ENCODE measurements at places on chromosomes 2 and 18.

GRCh38 chr2:170806548-170806947 is 10.1 kb upstream of the GAD1 start:
- no peak for DNase-seq

GRCh38 chr2:173264603-173265366 is 89.9 kb upstream of the CDCA7 start:
- DNase-seq: no peak

DNA sequence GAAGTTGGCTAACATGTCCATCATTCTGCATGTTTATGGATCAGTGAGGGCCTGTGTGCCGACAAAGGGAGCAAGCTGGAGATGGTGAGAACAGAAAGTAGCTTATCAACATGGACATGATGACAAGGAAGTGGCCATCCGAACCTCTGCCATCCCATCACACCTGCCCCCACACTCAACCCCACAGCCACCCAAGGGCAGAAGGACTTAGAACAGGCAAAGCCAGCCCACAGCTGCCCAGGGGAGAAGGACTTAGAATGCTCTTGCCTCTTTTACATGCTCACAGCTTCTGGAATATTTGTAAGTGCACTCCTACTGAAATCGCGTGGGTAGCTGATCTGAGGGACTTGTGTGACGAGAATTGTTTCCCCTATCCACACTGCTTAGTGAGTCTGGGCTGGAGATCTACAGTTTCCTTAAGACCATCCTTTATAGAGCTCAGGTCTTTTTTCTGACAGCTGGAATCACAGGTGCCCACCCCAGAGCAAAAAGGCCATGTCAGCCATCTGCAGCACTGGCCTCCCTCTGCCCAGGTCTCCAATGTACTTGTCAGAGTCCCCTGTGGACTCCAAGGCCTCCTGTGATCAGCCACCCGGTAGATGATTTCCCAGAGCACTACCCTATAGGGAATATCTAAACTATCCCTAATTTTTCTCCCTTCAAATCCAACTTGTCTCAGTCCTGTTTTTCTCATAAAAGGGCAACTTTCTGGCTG is 154.1 kb downstream of the SMAD7 start:
- no peak for DNase-seq

DNA sequence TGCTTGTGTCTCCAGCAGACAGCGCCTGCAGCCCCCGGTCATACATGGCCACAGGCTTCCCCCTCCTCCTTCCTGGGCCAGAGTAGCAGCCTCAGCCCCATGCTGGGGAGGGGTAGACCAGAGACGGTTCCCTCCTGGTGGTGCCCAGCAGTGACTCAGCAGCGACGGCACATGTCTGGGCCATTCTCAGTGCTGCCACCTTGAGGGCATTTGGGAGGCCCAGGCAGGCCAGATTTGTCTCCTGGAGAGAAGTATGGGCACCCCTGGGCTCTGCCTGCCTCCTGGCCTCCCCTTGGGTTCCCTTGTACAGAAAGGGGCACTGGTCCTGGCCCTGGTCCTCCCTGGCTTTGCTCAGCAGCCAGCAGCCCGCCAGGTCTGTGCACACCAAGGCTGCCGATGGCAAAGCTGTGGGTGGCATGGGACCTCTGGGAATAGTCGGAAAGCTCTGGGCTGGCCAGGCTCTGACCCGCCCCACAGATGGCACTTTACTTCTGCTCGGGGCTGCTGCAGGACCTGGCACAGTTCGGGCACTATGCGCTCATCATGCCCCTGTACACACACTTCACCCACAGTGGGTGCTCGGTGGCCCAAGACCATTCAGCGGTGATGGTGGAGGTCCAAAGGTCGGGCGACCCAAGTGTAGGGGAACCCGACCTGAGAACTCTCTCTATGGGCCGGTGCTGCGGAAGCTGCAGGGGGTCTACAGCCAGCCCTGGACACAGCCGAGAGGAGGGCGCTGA is 11.4 kb upstream of the ALPI start:
- DNase-seq: no peak

- DNase-seq: no peak
Measured at GRCh38 chr18:5413447-5413846, 117.9 kb upstream of the ZBTB14 start.

- DNase-seq: no peak
Measured at GRCh38 chr18:9130806-9131205, 5.8 kb upstream of the ANKRD12 start.

DNA sequence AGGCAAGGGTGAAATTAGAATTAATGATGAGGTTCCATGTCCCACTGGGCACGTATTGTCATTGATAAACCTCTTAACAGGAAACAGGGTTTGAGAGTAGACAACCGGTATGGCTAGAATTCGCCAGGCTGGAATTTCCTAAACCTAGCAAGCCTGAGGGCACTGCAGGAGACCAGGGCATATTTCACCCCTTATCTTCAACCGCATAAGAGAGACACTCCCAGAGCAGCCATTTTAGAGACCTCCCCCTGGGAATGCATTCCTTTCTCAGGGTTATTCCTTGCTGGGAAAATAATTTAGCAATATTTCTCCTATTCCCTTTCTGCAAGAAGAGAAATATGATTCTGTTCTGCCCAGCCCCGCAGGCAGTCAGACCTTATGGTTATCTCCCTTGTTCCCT is 334.6 kb upstream of the LYPD1 start:
- no peak for DNase-seq

- DNase-seq: no peak
Measured at GRCh38 chr2:10981941-10982431, 70.3 kb downstream of the KCNF1 start.

- no peak for DNase-seq
Measured at GRCh38 chr2:21420553-21421335, 297.0 kb downstream of the TDRD15 start.

DNA sequence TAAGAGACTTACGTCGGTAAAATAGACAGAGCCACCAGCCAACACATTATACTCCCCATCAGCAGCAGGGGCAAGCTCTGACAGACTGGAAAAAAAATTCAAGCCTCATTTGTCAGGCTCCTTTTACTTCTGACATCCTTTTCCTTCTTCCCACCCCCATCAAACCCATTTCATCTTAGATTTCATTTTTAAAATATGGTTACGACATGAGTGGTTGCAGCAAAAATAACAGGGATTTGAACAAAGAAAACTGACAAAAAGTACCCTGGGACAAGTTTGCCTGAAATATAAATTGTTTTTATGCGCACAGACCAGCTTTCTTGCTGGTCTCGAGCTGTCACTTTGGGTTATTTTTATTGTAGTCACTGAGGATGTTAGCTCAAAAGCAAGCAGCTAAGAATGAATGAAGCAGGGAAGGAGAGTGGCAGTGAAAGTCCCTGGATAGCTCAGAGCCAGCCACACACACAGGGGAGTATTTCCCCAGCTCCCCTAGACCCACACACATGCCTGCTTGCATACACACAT is 30.7 kb upstream of the LINC00305 start:
- DNase-seq: no peak

DNA sequence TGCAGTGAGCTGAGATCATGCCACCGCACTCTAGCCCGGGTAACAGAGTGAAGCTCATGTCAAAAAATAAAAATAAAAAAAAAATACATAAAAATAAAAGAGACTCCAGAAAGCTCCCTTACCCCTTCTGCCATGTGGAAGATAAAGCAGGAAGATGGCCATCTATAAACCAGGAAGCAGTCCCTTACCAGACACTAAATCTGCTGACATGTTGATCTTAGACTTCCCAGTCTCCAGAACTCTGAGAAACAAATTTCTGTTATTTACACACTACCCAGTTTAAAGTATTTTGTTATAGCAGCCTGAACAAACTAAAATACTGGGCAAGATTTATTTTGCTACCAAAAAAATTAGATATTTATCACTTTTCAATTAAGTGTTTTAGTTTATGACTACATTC is 136.2 kb upstream of the SMAD7 start:
- no peak for DNase-seq

DNA sequence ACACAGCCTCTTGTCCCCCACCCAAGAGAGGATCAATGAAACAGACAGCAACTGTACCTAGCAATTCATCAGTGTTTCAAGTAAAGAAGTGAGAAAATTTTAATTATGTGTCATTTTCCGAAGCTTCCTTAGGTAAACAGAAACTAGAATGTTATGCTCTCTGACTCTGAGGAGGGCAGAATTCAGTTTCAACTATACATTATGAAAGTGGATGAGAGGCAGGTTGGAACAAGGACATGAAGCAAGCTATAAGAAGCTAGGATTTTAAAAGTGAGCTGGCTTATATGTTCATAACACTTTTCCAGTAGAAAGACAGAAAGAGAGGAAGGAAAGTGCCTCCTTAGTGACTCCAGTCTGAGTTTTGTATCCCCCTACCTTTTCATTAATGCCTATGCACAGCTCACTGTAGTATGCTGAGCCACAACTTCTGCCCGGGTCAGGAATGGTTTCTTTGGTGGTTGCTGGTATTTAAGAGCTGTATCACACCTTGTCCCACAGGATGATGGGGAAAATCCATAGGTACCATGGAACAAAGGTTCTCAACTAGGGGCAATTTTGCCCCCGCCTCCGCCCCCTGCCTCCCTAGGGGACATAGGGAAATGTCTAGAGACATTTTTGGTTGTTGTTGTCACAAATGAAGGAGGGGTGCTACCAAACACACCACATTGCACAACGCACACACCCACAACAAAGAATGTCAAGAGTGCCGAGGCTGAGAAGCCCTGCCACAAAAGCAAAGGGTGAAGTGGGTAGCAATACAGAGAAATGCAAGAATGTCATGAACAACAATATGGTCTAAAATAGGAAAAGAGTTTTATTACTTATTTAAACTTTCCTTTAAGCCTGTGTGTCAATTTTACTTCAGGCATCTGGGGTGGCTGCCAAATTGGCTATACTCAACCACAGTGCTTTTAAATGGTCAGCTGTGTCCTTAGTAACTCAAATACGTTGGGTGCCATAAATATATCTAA is 161.0 kb upstream of the ZFP36L2 start:
- no peak for DNase-seq

DNA sequence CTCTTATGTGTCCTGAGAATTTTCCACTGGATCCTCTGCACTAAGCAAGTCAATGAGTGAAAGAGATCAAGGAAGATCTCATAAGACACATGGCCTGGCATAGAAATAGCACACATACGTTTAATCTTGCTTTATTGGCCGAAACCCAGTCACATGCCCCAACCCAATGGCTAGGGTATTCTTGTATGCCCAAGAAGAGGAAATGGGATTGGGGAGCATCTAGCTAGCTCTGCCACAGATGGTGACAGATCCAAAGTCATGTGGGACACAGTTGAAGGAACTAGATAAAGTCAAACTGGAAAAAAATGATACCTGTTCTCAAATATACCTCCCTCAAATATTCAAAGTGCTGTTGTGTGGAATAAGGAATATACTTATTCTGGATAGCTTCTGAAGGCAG is 74.7 kb downstream of the CD28 start:
- no peak for DNase-seq

DNA sequence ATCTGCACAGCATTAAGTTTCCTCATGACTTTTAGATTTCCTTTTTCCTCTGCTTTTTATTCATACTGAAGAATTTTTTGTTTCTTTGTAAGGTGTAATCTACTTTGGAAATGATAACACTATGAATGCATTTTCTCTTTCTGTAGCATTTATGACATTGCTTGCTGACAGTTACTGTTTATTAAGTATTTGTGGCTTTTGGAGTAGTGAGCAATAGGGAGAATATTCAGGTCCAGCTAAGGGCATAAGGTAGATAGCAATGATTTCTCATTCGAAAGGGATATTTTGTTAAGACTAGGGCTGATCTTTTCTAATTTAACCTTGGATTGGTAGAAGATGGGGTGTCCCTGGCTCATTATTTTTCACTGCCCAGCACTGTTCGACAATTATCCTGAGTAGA is 80.3 kb downstream of the XRCC5 start:
- DNase-seq: no peak

- no peak for DNase-seq
Measured at GRCh38 chr2:201465524-201465971, 14.0 kb downstream of the STRADB start.

DNA sequence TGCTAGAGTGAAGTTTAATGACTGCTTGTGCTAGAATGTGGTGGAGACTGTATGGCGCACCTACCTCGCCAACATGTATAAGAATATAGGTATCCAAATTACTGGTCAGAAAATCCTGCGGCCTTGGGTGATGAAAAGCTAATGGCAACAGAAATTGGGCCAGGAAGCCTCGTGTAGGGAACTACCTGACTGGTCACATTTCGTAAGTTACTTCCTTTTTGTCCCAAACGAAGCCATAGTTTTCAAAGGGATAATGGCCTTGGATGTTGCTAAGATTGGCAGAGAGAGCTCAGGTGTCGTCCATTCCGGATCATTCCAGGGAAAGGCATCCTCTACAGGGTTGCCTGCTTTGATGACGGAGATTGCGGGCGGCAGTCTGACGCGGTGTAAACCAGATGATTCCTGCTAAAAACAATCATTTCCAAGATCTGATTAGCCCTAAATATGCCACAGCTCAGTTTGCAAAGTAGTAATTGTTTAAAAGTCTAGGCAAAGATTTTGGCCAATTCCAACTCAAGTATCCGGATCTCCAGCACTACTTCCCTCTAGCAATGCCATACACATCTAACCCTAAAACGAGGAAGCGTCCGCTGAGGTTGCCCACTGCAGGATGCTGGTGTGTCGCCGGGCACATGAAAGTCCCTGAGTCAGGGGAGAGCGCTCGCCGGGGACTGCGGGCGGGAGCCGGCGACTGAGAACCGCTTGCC is 708 bp upstream of the MALT1 start:
- no peak for DNase-seq

DNA sequence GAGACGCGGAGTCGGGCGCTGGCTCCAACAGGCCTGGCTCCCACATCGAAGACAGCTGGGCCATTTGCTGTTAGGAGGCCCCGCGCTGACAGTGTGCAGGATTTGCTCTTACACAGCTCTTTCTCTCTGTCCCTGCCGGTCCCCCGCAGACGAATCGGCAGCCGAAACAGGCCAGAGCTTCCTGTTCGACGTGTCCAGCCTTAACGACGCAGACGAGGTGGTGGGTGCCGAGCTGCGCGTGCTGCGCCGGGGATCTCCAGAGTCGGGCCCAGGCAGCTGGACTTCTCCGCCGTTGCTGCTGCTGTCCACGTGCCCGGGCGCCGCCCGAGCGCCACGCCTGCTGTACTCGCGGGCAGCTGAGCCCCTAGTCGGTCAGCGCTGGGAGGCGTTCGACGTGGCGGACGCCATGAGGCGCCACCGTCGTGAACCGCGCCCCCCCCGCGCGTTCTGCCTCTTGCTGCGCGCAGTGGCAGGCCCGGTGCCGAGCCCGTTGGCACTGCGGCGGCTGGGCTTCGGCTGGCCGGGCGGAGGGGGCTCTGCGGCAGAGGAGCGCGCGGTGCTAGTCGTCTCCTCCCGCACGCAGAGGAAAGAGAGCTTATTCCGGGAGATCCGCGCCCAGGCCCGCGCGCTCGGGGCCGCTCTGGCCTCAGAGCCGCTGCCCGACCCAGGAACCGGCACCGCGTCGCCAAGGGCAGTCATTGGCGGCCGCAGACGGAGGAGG is 3.5 kb downstream of the GDF7 start:
- no peak for DNase-seq

DNA sequence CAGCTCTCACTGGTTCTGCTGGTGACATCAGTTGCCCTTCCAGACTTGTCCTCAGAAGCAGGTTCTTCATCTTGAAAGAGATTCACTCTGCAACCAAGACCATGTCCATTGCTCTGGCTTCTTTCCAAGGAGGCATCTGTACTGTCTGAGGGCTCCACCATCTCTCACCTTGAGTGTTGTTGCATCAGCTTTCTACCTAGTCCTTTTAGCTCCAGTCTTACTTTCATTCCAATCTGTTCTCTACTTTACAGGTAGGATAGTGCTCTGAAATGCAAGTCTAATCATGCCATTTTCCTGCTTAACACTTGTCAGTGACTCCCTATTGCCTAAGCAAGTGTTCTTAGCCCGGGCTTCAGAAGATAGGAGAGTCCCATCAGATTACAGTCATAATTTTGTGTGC is 117.7 kb downstream of the EN1 start:
- DNase-seq: no peak
